Activated T-cell treated with anti-CD3 and anti-CD28 coated beads, Interleukin-2, amount 50 U/mL, for 48 hours (primary cell): ENCODE measurements at places on chromosomes 13 and 19.

- DNase-seq, result peak; percentile 52
These were observed 2.8 kb downstream of the SEMA6B start for GRCh38 chr19:4556597-4557127.

DNA sequence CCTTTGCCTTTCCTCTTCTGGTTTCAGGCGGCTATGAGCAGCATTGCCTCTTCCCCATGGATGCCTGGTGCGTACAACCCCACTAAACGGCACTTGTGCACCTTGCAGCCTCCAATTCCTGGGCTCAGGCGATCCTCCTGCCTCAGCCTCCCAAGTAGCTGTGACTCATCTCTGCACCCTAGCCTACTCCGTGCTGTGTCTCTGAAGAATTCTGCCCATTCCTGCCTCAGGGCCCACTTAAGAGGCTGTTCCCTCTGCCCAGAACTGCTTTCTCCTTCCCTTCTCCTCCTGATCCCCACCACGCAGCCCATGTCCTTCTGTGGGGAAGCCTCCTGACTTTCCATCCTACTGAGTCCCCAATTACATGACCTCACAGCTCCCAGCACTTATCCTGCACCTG lies 142.2 kb upstream of the ZNF507 start:
- DNase-seq, result no peak

- no peak for DNase-seq
These were observed 82.9 kb downstream of the SLITRK5 start for GRCh38 chr13:87754097-87754496.

DNA sequence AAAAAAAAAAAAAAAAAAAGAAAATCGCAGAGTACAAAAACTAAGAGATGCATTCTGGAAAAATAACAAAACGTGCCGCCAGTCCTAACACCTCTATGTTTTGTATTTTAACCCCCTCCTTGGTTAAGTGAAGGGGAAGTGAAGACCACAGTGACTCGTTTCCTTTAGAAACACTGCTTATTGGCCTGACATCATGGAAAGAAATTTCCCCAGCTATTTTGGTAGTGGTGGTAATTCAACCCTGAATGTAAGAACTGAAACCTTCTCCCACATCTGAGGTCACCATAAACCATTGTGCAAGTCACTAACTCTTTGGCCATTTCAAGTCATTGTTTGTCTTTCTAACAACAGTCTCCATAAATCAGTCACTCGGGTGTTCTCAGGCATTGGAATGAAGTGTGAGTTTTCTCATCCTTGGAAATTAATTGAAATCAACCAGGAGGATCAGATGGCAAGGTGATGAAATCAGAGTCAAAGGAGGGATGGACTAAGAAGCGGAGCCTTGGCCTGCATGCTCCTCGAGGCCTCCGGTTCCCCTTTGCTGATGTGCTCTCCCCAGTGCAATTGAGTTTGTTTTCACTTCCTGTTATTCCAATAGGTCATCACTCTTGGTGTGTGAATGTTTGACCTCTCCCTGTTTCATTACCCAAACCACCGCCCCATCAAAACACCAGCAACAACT lies 443.9 kb downstream of the FGF9 start:
- peak; percentile 43 for DNase-seq

- DNase-seq, result no peak
These were observed 18.7 kb downstream of the MIPEP start for GRCh38 chr13:23870356-23871140.

DNA sequence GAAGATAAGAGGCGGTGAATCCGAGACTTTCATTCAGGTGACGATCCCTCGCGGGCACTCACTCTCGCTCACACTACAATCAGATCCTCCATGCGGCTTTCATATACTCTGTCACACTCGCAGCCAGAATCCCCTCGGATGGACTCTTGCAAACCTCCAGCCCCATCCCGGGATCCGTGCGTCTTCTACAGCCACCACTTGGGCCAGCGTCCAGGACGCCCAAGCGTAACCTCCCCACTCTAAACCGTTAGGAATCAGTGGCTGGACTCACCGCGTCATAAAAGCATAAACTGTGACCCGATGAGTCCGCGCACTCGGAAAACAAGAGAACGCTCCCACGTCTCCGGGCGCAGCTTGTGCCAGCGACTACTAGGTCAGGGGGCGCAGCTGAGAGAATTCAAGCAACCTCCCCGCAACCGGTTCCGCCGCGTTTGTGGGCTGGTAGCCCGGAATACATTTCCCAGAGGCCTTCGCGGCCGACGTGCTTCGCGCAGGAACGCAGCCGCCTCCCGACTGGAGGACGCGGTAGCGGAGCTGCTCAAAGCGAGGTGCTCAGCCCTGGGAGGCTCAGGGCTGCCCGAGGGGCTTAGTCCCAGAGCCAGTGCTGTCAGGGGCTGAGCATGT lies 27.6 kb downstream of the ZNF607 start:
- DNase-seq, result peak; percentile 78

GRCh38 chr13:40485611-40486517 lies 180.6 kb downstream of the FOXO1 start:
- peak; percentile 66 for DNase-seq

DNA sequence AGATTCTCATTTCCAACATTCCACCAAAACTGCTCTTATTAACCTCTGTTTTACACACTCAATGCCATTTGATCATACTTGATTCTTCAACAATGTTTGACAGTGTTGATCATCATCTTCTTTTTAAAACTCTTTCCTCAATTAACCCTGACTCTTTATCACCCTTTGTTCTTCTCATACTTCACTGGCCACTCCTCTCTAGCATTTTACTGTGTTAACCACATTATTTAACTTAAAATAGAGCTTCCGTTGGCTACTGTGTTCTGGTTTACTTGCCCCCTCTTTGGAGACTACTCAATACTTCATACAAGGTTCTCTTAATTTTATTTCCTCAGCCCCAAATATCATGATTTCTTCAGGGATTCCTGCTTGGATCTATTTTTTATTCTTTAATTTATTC lies 121.1 kb upstream of the SPRY2 start:
- no peak for DNase-seq

DNA sequence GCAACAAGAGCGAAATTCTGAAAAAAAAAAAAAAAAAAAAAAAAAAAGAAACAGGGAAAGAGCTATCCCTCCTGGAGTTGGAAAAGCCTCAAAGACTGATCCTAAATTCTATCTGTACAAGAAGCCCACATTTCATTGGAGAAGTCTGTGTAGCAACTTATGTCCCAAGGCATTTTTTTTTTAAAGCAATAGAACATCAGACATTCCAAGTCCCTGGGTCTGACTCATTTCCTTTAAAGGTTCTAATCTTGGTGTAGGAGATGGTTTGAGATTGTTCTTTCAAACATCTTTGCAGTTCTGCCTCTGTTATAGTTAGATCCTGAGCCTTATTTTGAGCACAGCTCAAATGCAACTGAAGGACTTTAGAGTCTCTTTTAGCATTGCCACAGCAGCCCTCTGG lies 706.5 kb upstream of the MIR17HG start:
- no peak for DNase-seq

GRCh38 chr13:113324398-113324797 lies 27.4 kb downstream of the LAMP1 start:
- no peak for DNase-seq

GRCh38 chr19:18657590-18658365 lies 20.9 kb downstream of the KLHL26 start:
- no peak for DNase-seq

GRCh38 chr13:50940509-50940908 lies 30.9 kb downstream of the RNASEH2B start:
- no peak for DNase-seq

GRCh38 chr19:4749870-4750590 lies 26.4 kb upstream of the DPP9 start:
- DNase-seq, result no peak

DNA sequence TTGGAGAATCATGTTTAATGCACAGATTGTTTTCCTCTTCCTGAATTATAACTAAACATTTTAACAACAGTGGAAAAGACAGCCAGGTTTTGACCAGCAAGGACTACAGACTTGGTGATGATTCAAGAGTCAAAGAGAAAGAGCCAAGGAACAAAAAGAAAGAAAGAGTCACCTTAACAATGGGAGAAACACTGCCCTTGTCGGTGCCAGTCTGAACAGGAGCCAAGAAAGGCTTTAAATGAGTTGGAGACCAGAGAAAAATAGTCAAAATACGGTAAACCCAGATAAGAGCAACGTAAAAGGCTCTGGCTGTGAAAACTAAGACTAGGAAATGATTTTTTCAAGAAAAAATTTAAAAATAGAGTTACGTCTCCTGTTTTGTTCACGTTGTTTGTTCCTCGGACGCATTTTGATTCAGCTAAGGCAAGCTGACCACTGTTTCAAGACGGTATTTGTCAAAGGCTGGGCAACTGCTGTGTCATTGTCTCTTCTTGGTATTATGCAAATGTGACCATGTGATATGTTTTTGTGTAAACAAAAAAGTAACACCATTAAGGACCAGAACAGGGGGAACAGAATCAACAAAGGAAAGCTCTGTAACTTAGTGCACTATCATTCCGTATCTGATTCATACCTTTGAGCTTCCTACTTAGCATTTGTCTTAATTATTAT lies 634.5 kb downstream of the LIG4 start:
- no peak for DNase-seq

DNA sequence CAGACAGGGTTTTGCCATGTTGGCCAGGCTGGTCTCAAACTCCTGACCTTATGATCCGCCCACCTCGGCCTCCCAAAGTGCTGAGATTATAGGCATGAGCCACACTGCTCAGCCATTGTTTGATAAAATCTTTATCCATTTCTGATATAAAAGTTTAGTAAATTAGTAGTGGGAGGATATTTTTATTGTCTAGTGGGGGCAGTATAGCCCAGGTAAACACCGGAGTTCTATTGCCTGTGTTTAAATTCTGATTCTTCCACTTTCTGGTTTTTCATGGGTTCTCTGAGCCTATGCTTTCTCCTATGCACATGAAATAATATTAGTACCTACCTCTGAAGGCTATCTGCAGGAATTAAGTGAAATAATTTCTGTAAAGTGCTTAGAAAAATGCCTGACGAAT lies 20.1 kb upstream of the ARHGEF18 start:
- DNase-seq, result no peak

DNA sequence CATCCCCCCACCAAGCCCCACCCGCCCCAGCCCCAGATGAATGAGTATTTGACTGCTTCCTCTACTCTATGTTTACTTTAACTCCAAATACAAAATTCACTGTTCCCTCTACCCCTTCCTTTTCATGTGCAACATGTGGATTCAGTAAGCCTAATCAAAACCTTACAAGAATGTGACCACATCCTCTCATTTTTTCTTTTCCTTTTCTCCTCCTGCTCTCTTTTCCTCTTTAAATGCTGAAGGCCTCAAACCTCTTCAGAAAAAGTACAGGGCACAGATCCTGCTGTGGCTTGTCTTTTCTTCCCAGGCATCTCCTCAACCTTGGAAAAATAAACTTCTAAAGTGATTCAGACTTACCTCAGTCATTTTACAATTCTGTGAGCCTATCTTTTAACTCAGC lies 119.0 kb downstream of the MYCBP2 start:
- no peak for DNase-seq

- no peak for DNase-seq
These were observed 31.5 kb downstream of the ZFR2 start for GRCh38 chr19:3837332-3837731.

- DNase-seq, result no peak
These were observed 11.2 kb upstream of the KCNC3 start for GRCh38 chr19:50340331-50340730.
